ENCODE measurements at places on chromosomes 12 and 14. TPM values are rescaled to one million over a fixed set of nuclear protein-coding genes. Genes with fewer than 3 reads are reported as not detected.

The KRT78 gene
- not detected for total RNA-seq

The SLC15A5 gene
- total RNA-seq: not detected

DNA sequence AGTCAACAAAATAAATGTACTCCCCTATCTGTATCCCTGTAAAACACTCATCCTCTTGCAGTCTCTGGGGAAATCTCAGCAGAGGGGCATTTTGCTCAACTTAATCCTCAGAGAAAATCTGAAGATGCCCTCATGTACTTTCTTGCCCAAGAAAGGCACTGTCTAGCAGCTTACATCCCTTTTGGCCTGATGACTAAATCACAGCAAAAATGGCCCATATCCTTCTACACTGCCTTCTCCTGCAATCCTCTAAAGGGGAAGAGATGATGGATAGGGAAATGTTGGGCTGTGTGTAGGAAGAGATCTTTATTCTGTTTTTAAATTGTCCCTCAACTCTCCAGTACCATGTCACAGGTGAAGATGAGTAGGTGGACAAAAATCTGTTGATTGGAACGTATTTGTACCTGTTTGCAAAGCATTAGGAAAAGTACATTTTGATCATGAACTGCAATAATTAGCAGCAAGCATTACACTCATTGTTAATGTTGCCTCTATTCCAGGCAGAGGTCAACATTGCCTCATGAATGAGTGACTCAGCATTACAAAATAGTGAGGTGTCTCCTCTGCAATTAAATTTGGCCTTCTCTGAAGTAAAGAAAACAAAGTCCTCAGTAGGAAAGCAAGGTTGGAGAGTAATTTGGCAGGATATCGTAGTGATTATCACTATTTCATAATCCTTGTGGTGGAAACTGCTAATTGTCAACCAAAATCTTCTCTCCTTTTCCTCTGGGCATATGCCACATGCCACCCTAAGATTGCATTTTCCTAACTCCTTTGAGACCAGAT lies 172.4 kb upstream of the CAND1 start:
- DNase-seq: peak; percentile 61

GRCh38 chr14:98602983-98603382 lies 669.0 kb downstream of the BCL11B start:
- no peak for DNase-seq

- no peak for DNase-seq
Measured at GRCh38 chr14:53336729-53337128, 183.6 kb upstream of the DDHD1 start.

- DNase-seq: no peak
Measured at GRCh38 chr12:52382854-52383253, 2.6 kb downstream of the KRT84 start.

- DNase-seq: no peak
Measured at GRCh38 chr14:48575772-48576171, 900.4 kb upstream of the MDGA2 start.

GRCh38 chr14:69261761-69262331 lies 1.9 kb downstream of the GALNT16 start:
- peak; percentile 19 for DNase-seq

Measured in A172 (cell line).